Head of caudate nucleus (tissue), 42 donors: ENCODE measurements at places on chromosomes 3 and 15.

DNA sequence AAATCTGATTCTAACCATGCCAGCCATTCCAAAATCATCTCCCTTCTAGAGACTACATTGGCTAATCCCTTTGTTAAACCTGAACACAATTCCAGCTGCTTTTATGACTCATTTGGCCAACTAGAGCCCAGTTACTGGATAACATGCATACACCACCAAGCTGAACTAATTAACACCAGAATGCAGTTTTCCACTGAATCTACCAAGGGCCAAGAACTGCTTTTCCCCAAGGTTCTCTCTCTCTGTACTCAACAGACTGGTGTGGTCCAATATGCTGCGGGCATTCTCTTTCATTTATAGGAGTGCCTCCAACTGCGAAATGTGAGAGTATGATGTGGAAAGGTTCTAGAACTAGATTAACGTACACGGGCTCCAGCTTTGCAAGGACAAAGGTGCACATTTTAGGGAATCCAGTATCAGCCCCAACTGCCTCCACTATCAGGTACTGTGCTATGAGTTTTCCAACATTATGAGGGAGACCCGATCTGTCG lies 1.5 kb downstream of the CHSY1 start:
- DNase-seq: no peak

GRCh38 chr3:134066651-134067530 lies 37.2 kb upstream of the SLCO2A1 start:
- DNase-seq: no peak

DNA sequence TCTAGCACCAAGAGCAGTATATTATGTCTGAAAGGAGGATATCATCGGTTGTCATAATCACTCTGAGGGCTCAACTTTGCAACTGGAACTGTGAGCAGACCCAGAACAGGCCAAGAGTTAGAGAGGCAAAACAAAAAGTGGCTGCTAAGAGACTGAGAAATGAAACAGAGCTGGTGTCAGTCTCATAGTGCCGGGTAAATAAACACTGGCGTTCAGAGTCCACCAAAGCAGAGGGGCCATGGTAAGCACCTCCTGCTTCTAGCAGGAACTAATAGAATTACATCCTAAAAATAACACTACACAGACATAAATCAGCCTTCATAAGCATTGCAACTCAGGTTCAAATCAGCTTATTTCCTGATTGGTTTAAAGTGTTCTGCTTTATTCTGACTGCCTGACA lies 10.3 kb upstream of the IL12A start:
- DNase-seq: no peak

DNA sequence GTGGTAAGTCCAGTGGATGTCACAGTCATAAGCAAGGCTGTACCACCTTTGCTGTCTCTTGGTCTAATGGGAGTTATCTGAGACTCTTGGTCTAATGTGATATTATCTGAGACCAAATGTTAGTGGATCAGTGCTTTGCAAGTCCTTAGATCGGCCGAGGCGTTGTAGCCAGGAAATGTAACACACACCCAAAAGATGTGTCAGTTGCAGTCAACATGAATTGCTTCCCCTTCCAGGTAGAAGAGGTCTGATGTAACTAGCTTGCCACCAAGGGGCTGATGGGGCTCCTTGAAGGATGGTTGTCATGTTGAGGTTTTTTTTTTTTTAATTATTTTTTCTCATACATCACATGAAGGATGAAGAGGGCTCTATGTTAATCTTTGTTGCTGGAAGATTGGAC lies 45.4 kb upstream of the RAF1 start:
- DNase-seq: no peak

- DNase-seq: no peak
These were observed 28.6 kb upstream of the CEMIP start for GRCh38 chr15:80750575-80750974.

GRCh38 chr15:95254263-95254662 lies 1022.9 kb downstream of the MCTP2 start:
- DNase-seq: no peak

GRCh38 chr3:156691920-156692319 lies 17.5 kb downstream of the TIPARP start:
- no peak for DNase-seq

DNA sequence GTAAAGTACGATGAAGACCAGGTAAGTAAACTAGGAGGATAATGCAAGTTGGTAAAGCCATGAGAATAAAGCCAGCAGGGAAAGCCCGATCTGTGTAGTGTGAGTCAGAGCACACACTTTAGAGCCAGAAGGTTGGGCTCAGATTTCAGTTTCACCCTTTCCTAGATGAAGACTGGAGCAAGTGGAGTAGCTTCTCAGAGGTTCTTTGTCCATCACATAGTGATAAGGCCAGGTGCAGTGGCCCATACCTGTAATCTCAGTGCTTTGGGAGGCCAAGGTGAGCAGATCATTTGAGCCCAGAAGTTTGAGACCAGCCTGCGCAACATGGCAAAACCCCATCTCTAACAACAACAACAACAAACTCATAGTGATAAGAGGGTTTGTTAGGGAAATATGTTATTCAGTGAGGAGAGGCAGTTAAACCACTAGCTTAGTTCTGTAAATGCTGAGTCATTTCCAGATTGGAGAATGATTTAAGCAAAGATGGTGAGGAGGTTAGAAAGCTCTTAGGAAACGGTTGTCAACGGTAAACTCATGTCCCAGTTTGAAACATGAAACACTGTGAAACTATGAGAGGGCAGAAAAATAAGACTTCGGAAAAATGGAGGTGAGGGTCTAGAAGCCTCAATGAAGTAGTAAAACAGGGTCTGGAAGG lies 39.0 kb downstream of the IL12A start:
- DNase-seq: no peak

- no peak for DNase-seq
These were observed 14.2 kb upstream of the ADIPOQ start for GRCh38 chr3:186828340-186828739.

- no peak for DNase-seq
These were observed 105.0 kb downstream of the FHIT start for GRCh38 chr3:61146010-61146890.

GRCh38 chr3:45057557-45057956 lies 31.5 kb downstream of the CLEC3B start:
- DNase-seq: no peak

DNA sequence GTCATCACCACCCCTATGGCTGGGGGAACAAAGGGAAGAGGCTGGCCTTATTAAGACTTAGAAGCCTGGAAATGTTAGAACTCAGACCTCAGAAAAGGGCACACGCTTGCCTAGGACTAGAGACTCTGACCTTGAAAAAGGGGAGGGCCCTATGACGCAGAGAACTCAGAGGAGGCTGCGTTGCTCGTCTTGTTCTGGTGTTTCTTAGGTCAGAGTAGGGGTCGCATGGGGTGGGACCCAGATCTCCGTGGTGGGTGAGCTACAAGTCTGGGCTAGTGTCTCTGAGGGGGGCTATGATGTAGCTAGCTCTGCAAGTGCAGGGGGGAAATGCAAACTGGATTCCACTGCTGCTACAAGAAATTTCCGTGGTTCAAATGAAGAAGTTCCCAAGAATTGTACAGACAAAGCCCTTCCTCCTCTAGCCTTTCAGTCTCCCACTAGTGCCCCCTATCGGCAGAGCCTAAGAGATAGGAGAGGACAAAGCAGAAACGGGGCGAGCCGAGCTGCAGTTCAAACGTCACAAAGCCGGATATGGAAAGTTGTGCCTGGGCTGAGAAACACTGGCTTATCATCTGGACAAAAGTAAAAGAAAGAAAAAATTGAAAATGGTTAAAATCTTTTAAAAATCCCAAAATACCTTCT lies 392.9 kb upstream of the ROBO2 start:
- no peak for DNase-seq

- no peak for DNase-seq
These were observed 56.2 kb downstream of the SLC6A6 start for GRCh38 chr3:14458434-14459275.

- DNase-seq: no peak
These were observed 2.6 kb upstream of the FLNB start for GRCh38 chr3:58005669-58006068.
